ENCODE measurements at places on chromosomes 5 and 9.
A peak's percentile ranks its signal among the peaks of the same experiment; 100 is the strongest.

- DNase-seq, result no peak
Measured at GRCh38 chr5:155540000-155540595, 526.5 kb downstream of the KIF4B start.

DNA sequence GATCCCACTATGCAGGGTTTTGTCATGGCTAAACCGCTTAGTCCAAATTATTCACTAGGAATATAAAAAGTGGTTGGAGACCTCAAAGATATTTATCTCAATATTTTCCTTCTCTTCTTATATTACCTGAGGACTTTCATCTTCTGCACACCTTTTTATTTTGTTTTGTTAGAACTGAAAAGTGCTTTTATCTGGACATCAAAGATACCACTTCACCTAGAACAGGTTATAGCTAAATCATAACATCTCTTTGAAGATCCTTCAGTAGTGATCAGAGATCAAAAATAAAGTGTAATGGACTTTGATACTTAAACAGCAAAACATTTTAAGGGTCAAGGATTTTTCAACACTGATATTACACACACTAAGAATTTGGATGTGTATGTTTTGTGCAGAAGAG, 160.2 kb downstream of the MCTP1 start:
- no peak for DNase-seq

GRCh38 chr9:119991797-119992196, 588.2 kb downstream of the CDK5RAP2 start:
- DNase-seq, result no peak

- DNase-seq, result no peak
Measured at GRCh38 chr9:104412238-104412637, 91.8 kb upstream of the OR13F1 start.

DNA sequence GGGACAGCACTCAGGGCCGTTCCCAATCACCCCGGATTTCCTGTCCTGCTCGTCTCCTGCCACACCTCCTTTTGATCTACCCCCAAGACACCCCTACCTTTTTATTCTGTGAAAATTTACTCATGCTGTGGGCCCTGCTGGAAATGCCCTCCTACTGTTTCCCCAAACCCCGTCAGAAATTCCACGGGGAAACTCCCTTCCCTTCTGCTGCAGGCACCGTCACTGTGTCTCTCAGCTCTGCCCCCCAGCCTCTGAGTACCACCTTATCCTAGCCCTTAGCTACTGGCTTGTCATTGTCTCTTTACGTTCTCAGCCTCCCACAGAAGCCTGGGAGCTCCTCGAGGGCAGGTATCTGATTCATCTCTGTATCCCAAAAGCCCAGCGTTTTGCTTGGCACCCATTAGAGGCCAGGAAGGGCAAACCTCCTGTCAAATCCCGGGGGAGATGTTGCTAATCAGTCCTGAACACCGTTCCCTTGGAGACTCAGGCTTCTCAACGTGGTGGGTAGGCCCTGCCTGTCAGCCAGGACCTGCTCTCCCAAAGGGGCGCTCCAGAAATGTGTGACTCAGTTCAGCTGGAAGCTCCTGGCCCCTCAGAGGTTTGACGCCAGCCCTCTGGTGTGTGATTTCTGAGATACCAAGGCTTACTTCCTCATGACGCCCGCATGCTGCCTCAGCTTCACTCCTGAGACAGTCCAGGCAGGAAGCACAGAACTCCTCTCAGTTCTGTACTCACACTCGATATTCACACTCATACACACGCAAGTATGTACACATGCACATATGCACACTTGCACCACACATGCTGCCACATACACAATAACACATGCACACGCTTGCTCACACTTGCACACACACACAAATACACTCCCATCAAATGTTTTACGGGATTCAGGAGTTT, 50.7 kb upstream of the GRHPR start:
- DNase-seq, result peak; percentile 14

GRCh38 chr5:128597156-128597555, 59.1 kb upstream of the FBN2 start:
- DNase-seq, result no peak

DNA sequence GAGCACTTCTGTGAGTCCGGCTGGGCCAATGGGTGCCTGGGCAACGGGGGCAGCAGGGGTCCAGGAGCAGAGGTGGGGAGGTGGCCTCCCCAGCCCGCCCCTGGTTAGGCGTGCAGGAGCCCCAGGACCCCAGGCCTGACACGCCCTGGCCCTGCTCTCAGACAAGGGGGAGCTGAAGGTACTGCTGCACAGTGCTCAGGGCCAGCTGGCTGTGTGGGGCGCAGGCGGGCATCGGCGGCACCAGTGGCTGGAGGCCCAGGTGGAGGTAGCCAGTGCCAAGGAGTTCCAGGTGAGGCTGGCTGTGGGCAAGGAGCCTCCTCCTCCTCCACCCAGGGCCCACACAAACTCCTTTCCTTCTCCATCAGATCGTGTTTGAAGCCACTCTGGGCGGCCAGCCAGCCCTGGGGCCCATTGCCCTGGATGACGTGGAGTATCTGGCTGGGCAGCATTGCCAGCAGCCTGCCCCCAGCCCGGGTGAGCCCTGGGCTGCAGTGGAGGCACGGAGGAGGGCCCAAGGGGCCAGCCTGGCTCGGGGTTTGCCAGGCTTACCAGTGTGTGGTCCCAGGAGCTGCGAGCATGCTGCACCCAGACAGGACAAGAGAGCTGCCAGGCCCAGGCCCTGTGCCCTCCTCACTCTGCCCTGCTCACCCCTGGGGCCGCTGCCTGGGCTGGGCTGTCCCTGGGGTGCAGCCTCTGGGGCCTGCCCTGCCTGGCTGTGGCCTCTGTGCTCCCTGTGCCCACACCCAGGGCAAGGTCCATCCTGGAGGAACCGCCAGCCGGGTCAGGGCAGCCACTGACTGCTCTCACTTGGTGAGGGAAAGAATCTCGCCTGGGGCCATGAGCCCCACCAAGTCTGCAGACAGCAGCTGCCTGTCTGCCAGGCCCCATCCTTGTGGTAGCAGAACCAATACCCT, 7.0 kb downstream of the MAMDC4 start:
- no peak for DNase-seq

DNA sequence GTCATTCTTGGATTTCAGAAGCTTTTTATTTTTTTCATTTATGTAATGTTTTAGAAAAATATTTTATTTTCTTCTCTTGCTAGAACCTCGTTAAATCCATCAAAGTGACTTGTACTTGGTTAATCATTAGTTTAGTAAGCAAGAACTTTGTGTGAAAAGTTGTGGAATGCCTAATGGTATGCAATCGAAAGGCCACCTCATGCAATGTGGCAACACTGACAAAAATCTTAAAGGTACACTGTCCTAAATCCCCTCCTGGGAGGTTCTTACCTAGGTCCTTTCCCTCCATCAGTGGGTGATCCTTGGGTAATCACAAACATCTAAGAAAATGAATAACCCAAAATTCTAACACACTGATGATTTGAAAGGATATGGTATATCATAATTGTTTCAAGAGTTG, 304.2 kb downstream of the DNAH5 start:
- no peak for DNase-seq

GRCh38 chr5:14186059-14186830, 43.1 kb downstream of the TRIO start:
- DNase-seq, result no peak

- DNase-seq, result no peak
Measured at GRCh38 chr9:120768886-120769285, 24.3 kb downstream of the FBXW2 start.

- no peak for DNase-seq
Measured at GRCh38 chr5:180875860-180876426, 14.9 kb upstream of the ZFP62 start.

DNA sequence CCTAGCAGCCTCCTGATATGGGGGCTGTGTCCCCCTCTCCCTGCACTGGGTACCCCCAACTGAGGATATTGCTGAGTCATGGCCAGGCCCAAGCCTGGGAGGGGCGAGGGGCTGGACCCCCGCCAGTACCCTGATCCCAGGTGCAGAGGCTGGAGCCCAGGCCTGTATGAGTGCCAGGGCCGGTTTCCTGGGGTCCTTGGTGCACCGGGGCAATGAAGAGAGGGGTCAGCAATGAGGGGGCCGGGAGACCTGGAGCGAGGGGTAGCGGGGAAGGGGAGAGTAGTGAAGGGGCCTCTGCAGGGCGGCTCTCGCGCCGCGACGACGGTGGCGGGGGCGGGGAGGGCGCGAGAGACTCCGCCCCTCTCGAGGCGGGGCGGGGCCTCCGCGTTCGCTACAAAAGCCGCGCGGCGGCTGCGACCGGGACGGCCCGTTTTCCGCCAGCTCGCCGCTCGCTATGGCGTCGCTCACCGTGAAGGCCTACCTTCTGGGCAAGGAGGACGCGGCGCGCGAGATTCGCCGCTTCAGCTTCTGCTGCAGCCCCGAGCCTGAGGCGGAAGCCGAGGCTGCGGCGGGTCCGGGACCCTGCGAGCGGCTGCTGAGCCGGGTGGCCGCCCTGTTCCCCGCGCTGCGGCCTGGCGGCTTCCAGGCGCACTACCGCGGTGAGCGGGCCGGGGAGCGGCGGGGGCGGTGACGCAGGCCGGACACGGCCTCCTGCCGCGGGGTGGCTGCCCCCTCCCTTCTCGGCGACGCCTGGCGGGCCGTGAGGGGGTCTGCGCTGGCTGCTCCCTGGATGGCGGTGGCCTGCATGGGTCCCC, at the start of gene SQSTM1:
TSS of gene SQSTM1 (plus strand) at position 423 of the 815 bp plus-strand sequence. CDS start at position 455, 32 bp downstream.
- DNase-seq, result peak; percentile 97

- no peak for DNase-seq
Measured at GRCh38 chr5:65730910-65731309, 8.9 kb downstream of the NLN start.

- DNase-seq, result no peak
Measured at GRCh38 chr9:105911104-105911911, 217.0 kb downstream of the TMEM38B start.

- DNase-seq, result no peak
Measured at GRCh38 chr5:23996525-23996924, 489.1 kb downstream of the PRDM9 start.

- peak; percentile 44 for DNase-seq
Measured at GRCh38 chr9:85702726-85703289, 38.9 kb downstream of the AGTPBP1 start.

All from suppressor macrophage (primary cell).